ENCODE measurements at places on chromosomes 4 and X. TPM values are rescaled to one million over a fixed set of nuclear protein-coding genes. Genes with fewer than 3 reads are reported as not detected.

PDGFRA gene
- total RNA-seq: 0.85 TPM

PAGE2 gene
- total RNA-seq: not detected

DOCK11 gene
- 25.8 TPM for total RNA-seq

ITM2A gene
- total RNA-seq: not detected

SH2D1A gene
- total RNA-seq: 0.38 TPM

SPIN2A gene
- total RNA-seq: 10.9 TPM

POLN gene
- 2.6 TPM for total RNA-seq

SRPX gene
- 3.3 TPM for total RNA-seq

FAM47A gene
- not detected for total RNA-seq

NLRP2B gene
- total RNA-seq: 0.13 TPM

SH3TC1 gene
- 0.98 TPM for total RNA-seq

FGG gene
- 2.0 TPM for total RNA-seq

GYPB gene
- total RNA-seq: not detected

MND1 gene
- total RNA-seq: 14.7 TPM

EDA2R gene
- 12.8 TPM for total RNA-seq

RHOXF2B gene
- total RNA-seq: 0.42 TPM

LAGE3 gene
- 26.4 TPM for total RNA-seq

PDE5A gene
- 11.0 TPM for total RNA-seq

IQSEC2 gene
- total RNA-seq: 4.5 TPM
